Stimulated activated CD4-positive, alpha-beta T cell treated with anti-CD3 and anti-CD28 coated beads, Interleukin-12 subunit alpha, Interleukin-12 subunit beta, amount 100 ng/mL, for 24 hours (primary cell): ENCODE measurements at places on chromosomes 7 and 10.

- DNase-seq, result no peak
These were observed 12.6 kb downstream of the PTEN start for GRCh38 chr10:87875929-87876571.

DNA sequence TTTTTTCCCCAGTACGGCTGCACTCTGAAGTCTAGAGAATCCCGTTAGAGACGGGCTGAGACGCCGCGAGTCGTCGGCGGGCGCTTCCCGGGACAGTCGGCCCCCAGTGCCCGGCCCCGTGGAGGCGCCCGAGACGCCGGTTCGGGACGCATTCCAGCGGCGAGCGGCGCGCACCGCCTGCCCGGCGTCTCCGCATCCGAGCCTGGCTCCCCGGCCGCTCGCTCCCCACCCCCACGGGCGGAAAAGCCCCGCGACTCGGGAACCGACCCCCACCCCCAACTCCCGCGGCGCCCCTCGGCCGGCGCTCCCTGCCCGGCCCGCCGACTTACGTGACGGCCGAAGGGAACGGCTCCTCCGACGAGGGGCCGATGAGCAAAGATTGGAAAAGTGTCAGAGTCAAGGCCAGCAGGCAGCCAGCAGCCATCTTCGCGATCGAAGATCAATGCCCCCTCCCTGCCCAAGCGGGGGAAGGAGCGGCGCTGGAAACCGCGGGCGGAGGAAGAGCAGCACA lies 486 bp downstream of the CACNA2D1 start:
- no peak for DNase-seq

DNA sequence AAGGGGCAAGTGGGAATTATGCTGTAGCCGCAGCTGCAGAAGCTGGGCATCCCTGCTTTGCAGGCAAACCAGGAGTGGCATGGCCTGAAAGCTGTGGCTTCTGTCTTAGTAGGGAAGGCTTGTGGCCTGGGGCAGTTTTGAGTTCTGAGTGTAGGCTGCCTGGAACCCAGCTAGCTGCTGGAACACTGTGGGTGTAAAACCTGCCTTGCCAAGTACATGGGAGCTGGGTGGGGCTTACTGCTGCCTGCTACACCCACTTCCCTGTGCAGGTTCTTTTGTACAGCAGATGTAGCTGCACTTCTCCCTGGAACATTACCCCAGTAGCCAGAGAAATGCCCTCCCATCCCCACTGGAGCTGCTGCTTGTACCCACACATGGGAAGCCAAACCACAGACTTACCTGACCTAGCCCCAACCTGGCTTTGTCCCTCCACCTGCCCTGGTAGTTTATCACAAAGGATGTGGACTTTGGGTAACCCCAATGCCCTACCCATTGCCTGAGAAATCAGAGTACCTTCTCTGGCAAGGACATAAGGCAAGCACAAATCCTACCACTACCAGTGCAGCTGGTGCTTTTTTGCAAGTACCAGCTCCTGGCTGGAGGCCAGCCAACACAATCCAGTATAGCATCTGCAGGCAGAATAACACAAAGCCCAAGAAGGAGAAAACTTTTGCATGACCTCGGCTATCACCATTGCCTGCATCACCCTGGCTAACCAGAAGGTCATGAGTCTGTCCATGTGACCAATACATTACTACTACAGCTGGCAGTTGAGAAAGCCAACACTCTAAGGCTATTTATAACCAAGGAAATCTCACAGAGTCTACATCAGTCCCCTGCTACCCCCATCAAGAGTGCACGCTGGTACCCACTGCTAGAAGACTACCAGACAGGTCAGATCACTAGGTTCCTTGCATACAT lies 26.5 kb upstream of the PPP1R3A start:
- no peak for DNase-seq

DNA sequence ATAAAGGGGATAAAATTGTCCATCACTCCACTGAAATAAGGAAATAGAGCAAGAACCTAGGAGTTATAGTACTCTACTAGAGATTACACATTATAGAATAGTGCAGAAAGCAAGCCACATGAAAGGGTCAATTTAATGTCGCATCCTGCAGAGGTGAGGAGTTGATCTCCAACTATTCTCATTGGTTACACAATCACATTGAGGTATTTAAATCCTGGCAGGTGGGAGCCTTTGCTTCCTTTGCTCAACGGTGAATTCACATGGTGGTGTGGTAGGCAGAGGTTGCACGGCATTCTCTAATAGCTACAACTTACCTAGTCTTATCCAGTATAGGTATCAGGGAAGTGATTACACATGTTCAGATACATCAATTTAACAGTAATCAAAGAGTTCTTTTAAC lies 198.4 kb upstream of the TCF7L2 start:
- DNase-seq, result no peak

DNA sequence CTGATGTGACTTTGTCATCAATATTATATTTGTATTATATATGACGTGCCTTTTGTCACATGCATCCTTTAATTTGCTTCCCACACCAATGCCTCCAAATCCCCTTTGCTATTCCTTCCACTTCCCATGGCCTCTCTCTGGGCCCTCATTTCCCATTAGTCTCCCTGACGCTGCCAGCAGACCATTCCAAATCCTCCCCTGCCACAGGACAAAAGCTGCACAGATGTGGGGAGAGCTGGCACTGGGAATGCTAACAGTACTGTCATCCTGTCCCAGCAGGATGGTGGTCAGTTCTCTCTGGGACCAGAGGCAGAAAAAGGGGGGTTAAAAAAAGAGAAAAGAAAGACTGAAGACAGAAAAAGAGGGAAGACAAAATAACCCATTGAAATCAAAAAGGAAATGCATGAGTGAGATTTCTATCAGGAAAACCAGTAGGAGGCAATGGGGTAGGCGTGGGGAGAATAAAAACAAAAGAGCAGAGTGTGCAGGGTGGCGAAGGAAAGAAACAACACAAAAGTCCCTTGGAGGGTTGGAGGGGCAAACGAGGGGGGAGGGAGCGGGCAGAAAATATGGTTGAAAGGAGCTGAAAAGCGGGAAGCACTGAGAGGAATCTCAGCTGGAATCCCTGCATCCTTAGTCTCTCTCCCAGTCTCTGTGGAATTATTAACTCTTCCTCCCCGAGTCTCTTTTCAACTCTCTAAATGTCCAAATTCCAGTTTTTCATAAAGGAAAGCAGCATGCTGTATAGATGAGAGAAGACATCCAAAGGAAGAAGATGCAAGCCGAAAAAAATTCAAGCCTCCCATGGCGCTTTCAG lies 59.2 kb upstream of the PTN start:
- DNase-seq, result no peak

- DNase-seq, result no peak
These were observed 625.7 kb upstream of the KCND2 start for GRCh38 chr7:119647286-119647685.

DNA sequence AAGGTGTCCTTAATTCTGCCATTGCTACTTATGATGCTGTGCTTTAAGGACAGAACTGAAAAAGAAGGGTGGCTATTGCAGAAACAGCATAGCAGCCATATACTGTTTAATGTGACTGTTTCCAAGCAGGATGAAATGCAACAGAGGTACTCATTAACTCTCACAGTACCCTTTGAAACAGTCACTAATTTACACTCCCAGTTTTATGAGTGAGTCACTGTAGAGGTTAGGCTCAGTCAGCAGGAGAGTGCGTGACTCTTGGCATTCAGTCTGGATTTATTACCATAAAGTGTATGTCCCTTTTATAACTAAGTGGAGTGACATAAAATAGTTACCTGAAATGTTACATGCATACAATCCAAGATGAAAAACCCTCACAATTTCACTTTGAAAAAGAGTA lies 27.7 kb downstream of the ALDH18A1 start:
- DNase-seq, result no peak

DNA sequence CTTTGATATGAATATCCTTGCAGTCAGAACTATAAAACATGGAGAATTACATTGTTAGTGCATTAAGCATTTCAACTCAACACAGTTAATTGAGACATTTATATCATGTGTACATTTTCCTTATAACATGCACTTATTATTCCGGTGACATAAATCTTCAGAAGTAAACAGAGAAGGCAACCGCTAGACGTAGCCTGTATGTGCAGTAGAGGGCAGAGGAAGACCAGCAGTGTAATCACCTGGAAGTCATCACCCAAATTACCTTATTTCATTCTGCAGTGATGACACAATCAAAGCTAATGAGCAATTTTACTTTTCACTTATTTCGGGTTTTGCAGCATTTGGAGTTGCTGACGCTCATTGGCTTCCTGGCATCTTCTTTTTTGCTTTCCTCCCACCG lies 394.6 kb downstream of the SDK1 start:
- DNase-seq, result no peak

GRCh38 chr10:58932577-58933314 lies 243.7 kb upstream of the PHYHIPL start:
- no peak for DNase-seq

DNA sequence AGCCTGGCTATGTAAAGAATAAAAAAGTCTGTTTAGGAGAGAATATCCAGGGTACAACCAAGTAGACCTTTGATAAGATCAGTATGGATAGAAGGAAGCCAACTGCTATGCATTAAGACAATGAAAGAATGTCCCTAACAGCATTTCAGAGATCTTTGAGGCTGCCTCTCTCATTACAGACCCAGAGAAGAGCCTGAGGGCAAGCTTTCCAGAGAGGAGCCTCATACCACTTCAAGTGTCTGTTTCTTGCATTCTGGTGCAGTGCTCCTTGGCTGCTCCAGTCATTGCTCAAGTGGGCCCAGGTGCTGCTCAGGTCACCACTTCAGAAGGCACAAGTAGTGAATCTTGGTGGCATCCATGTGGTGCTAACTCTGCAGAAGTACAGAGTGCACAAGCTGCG lies 514.0 kb downstream of the PLXDC2 start:
- no peak for DNase-seq

GRCh38 chr7:73539709-73540108 lies 17.6 kb upstream of the BAZ1B start:
- DNase-seq, result no peak

DNA sequence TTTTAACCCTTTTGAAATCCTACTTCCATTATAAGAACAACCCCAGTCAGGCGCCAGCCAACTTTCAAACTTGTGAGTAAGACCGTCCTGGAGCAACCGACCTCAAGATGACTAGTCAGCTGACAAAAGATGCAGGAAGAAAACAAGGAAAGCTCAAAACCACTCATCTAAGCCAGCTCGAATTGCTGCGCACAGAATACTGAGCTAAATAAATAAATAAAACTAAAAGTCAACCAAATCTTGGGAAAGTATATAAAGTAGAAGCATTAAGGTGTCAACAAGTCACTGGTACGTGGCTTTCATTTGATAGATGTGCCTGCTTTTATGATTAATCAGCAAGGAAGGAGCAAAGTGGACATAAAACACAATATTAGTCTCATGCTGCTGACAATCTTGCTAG lies 1269.8 kb downstream of the XPNPEP1 start:
- no peak for DNase-seq

DNA sequence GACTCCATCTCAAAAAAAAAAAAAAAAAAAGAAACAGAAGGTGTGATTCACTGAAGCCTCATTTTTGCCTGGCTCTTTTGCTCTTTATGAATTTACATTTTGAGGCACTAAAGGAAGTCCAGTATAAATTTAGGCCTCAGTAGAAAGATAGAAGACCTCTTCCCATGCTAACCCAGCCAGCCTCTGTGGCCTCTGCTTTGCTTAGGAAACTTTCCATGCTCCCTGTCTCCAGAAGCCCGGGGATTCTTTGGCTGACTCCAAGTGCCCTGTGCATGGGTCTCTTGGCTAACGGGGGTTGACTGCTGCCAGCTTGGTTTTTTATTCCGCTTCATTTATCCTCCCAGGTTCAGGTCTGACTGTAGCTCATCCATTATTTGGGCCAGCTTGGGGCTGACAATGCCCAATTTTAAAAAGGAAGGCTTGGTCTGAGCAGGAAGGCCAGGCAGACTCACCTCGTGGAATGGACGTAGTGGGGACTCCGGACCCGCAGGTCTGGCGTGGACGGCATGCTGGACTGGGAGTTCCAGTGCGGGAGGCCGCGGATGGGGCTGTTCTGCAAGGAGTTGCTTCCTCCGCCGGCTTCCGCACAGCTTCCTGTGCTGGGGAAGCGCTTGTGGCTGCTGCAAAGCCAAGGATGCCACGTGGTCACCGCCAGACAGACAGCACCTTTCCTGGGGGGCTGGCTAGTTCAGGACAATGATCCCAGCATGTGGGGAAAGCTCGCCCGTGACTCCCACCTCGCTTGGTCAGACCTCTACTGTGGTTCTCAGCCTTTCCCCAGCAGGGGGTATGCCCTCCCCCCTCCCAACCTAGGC lies 72.3 kb downstream of the PRPF18 start:
- no peak for DNase-seq

GRCh38 chr10:125149680-125150047 lies 10.7 kb downstream of the CTBP2 start:
- DNase-seq, result no peak

- DNase-seq, result no peak
These were observed 162.9 kb downstream of the ACTR3B start for GRCh38 chr7:152922318-152923081.

GRCh38 chr10:25562547-25562946 lies 371.5 kb upstream of the MYO3A start:
- no peak for DNase-seq

GRCh38 chr7:20894806-20895205 lies 108.1 kb upstream of the SP8 start:
- DNase-seq, result no peak

- no peak for DNase-seq
These were observed 7.1 kb upstream of the TFPI2 start for GRCh38 chr7:93897680-93898079.

DNA sequence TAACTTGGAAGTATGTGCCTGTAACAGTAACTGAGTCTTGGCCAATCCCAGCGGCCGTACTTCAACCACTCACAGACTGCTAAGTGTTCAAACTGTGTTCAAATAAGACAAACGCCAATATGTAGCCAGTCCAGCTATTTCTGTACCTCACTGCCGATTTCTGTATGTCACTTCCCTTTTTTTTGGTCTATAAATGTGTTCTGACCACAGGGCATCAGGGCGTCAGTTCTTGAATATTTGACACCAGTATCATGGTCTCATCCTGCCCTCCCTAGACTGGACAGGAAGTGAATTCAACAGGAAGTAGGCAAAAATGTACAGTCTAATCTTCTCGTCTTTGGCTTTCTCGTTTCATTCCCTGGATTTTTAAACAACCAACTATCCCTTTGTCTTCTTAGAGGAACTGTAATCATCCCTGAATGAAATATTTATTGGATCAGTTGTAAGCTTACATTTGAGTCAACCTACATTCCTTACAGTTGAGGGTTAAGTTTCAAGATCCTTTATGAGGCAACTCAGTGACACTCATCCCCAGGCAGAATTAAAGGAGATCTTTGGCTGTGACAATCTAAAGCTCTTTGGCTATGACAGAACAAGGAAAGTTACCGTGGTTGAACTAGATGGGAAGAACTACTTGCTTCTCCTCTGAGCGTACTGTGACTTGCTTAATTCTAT lies 232.7 kb downstream of the NSUN6 start:
- no peak for DNase-seq

DNA sequence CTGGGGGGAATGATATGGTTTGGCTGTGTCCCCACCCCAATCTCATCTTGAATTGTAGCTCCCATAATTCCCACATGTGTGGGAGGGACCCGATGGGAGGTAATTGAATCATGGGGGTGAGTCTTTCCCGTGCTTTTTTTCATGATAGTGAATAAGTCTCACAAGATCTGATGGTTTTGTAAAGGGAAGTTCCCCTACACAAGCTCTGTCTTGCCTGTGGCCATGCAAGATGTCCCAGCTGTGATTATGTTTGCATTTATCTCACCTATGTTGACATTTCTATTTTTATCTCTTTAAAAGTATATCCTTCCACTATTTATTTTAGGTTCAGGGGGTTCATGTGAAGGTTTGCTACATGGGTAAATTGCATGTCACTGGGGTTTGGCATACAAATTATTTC lies 323.9 kb upstream of the GLI3 start:
- DNase-seq, result no peak
